Stimulated activated CD4-positive, alpha-beta T cell treated with anti-CD3 and anti-CD28 coated beads, Interleukin-1b, Interleukin-23, amount 100 ng/mL, for 1 hour (primary cell): ENCODE measurements at places on chromosomes 7 and 10.

DNA sequence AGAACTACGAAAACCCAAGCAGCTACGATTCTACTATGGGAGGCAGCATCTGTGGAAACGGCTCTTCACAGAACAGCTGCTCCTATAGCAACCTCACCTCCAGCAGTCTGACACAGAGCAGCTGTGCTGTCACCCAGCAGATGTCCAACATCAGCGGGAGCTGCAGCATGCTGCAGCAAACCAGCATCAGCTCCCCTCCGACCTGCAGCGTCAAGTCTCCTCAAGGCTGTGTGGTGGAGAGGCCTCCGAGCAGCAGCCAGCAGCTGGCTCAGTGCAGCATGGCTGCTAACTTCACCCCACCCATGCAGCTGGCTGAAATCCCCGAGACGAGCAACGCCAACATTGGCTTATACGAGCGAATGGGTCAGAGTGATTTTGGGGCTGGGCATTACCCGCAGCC, 81.6 kb upstream of the SAMD8 start:
- no peak for DNase-seq

GRCh38 chr10:60009276-60009675, 102.9 kb upstream of the CCDC6 start:
- DNase-seq, result no peak

DNA sequence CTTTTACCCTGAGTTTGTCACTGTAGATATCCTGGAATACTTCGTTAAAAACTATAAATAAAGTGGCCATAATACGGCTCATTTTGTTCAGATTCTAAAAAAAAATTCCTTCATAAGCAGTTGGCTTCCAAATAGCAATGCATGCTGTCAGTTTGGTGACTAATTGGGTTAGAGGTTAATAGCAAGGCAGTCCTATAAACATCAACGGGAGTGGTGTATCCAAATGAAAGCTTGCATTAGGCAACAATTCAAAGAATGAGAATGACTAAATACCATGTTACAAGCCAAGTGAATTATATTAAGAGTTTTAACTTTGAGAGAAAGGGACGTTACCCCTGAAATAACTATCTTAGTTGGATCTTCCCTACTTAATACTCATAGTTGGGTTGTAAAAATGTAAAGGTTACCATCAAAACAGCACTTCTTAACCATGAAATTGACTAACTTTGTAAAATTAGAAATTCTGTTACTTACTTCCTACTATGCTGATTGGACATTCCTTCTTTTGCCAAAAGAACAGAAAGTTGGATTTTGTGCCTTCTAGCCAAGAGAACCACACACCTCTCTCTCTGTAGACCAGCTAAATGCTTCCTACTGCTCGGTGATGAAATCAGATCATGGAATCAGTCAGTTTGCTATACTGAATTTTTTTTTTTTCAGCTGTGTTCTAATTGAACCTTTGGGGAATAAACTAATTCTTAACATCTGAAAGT, 98.0 kb downstream of the KAT6B start:
- DNase-seq, result no peak

- no peak for DNase-seq
These were observed 141.3 kb upstream of the FZD8 start for GRCh38 chr10:35783305-35783838.

GRCh38 chr10:4456776-4457175, 369.2 kb upstream of the AKR1E2 start:
- no peak for DNase-seq

DNA sequence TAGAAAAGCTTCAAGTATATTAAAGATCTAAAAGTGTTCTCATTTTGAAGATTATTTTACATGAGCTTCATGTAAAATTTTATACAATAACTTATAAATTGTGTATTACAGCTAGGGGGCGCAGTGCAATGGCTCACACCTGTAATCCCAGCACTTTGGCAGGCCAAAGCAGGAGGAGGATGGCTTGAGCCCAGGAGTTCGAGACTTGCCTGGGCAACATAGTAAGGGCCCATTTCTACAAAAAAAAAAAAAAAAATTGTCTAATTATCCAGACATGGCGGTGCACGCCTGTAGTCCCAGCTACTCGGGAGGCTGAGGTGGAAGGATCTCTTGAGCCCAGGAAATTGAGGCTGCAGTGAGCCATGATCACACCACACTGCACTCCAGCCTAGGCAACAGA, 16.6 kb downstream of the ACBD5 start:
- peak; percentile 12 for DNase-seq

DNA sequence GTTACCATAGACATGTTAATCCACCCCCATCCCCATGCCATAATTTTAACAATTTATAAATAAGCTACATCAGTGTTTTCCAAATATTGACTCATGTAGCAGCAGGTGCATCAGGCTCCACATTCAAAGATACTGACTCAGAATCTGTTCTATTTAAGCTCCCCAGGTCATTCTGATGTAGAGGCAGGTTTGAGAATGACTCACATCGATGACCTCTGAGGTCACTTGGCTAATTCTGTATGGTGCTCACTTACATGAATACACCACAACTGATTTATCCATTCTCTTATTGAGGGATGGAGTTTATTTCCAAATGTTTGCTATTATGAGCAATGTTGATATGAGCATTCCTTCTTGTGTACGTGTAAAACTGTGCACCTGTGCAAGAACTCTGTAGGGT, 1159.0 kb downstream of the TYW1 start:
- DNase-seq, result no peak

- no peak for DNase-seq
These were observed 32.1 kb upstream of the GATAD1 start for GRCh38 chr7:92415225-92415624.

- no peak for DNase-seq
These were observed 24.7 kb upstream of the PIK3CG start for GRCh38 chr7:106840342-106840741.

DNA sequence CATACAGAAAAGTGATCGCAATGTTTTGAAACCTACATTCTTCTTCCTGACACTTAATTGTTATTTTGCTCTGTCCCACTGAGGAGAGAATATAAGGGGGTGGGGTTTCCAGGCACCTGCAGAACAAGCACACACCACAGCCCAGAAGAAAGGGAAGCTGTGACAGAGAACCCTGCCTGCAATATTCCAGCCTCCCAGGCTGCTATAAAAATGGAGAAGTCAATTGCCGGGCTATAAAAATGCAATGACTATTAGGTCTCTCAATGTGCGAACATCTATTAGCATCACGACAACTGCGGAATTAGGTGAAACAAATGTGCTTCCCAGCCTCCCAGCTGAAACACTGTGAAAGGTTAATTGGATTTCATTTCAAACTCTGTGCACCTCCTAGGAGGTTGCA, 145.3 kb upstream of the FRMD4A start:
- no peak for DNase-seq

DNA sequence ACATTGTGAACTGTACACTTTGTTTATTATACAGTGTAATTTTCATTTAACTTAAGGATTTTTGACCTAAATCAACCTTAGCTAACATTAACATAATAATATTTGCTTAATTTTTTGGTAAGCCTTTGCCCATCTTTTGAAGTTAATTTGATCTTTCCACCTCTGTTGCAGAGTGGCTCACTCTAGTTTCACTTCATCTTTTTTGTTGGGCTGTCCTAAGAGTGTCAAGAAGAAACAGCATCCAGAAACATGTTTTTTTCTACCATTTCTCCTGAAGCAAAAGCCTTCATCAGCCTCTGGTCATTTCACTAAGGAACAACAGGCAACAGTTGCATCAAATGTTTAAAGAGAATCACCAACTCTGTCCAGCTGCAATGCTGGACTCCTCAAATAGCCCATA, 824.7 kb downstream of the REEP3 start:
- no peak for DNase-seq

GRCh38 chr10:56633876-56634452, 272.9 kb upstream of the ZWINT start:
- DNase-seq, result no peak

DNA sequence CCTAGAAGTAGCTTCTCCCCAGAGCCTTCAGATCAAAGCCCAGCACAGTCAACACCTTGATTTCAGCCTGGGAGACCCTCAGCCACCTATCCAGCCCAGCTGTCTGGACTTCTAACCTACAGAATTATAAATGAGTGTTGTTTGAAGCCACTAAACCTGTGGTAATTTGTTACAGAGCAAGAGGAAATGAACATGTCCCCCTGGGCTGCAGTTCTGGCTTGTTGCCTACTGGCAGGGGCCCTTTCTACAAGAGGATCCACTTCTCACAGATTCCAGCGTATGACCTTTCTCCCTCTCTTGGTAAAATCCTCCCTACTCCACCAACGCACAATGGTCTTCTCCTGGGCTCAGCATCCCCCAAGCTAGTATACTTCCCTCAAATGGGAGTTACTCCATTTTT, 46.4 kb upstream of the ECHDC3 start:
- no peak for DNase-seq

DNA sequence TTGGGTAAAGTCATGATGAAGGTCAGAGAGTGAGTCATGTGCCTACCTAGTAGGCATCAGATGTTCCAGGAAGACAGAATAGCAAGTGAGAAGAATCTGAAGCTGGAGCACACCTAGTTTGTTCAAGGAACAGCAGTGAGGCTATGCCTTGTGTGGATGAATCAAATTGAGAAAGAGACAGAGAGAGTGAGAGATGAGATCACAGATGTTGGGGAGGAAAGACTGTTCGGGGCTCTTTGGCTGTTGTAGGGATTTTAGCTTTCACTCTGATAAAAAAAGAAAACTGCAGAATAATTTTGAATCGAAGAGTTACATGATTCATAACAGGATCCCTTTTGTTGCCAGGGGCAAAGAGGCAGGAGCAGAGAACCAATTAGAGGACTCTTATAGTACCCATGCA, 6.3 kb downstream of the LIPF start:
- DNase-seq, result no peak

- no peak for DNase-seq
These were observed 310.0 kb downstream of the HPSE2 start for GRCh38 chr10:98925651-98926050.
